ENCODE measurements at places on chromosomes 13 and 19. TPM values are rescaled to one million over a fixed set of nuclear protein-coding genes. Genes with fewer than 3 reads are reported as not detected.
A peak's percentile ranks its signal among the peaks of the same experiment; 100 is the strongest.

DNA sequence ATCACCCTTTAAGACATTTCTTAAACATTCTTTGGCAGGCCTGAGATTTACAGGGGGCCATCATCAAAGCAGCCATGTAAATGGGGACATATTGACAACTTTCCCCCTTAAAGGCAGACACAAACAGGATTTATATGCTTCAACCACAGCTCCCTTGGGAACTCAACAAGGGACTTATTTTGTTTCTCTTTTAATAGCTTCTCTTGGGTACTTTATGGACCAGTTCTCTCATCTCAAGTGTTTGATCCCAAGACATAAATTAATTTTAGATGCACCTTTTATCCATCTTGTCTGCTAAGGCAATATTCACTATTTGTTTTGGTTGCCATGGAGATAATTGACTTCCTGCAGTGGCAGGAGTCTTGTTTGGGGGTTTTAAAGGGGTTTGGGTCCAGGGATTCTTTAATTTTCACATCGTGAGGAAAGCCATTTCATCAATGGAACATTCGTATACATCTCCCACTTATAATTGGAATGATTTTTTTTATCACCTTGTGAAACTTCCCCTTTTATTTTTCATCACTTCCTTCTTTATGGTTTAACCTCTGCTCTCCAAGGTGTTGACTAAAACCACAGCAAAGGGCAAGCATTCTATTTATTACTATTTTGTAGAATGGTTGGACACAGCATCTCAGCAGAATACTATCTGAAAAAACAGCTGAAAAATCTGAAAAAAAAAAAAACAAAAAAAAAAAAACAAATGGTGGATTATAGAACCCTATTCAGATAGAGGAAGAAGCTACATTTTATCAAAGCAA lies 726.0 kb downstream of the DIAPH3 start:
- H3K4me3 ChIP-seq = no peak overlapping the region
- H3K4me1 ChIP-seq = no peaks in the 10 kb centered on the region
- H3K27ac ChIP-seq = no peak overlapping the region
- no peaks in the 10 kb centered on the region for H3K36me3 ChIP-seq
- peaks cover 25% of the 10 kb centered on the region for H3K27me3 ChIP-seq

DNA sequence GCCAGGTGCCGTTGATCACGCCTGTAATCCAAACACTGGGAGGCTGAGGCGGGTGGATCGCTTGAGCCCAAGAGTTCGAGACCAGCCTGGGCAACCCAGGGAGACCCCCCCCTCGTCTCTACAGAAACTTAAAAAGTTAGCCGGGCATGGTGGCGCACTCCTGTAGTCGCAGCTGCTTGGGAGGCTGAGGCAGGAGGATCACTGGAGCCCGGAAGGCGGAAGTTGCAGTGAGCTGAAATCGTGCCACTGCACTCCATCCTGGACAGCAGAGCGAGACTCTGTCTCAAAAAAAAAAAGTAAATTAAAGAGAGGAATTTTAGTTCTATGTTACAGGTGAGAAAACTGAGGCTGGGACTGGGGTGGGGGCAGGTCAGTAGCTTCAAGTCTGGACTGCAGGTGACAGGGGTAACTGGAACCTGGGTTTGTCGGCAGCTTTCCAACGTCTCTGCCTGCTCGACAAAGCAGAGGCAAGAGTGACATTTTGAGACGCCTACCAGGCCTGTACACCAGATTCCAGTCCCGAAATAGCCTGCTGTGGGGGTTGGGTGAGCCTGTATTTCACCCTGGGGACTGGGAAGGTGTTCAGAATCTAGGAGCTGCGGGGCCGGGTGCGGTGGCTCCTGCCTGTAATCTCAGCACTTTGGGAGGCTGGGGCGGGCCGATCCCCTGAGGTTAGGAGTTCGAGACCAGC lies 1.2 kb downstream of the SELENOW start:
- peak overlapping the region; percentile 92 for H3K4me3 ChIP-seq
- peaks cover 23% of the 10 kb centered on the region for H3K4me1 ChIP-seq

DNA sequence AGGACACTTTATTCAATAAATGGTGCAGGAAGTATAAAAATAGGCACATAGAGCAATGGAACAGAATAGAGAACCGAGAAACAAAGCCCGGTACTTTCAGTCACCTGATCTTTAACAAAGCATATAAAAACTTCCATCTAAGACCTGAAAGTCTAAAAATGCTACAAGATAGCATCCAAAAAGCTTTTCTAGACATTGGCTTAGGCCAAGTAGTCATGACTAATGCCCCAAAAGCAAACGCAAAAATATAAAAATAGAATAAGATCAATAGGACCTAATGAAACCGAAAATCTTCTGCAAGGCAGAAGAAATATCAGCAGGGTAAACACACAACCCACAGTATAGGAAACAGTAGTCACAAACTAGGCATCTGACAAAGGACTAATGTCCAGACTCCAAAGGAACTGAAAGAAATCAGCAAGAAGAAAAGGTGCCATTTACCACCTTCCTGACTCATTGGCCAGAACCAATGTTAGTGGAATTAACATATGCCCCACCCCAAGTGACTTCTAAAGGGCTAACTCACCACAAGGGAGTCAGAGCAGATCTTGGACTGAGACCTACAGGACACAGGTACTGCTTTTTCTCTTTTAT lies 40.8 kb upstream of the CEACAM21 start:
- H3K36me3 ChIP-seq = peaks cover 20% of the 10 kb centered on the region
- H3K27me3 ChIP-seq = no peaks in the 10 kb centered on the region
- H3K4me1 ChIP-seq = peaks cover 62% of the 10 kb centered on the region
- peak overlapping the region; percentile 87 for H3K27ac ChIP-seq

GRCh38 chr13:24459234-24459633 lies 53.3 kb downstream of the PARP4 start:
- DNase-seq = peak; percentile 44
- H3K4me3 ChIP-seq = no peak overlapping the region
- H3K27ac ChIP-seq = no peak overlapping the region
- H3K36me3 ChIP-seq = peaks cover 18% of the 10 kb centered on the region
- H3K4me1 ChIP-seq = peaks cover 10% of the 10 kb centered on the region
- no peaks in the 10 kb centered on the region for H3K27me3 ChIP-seq

GRCh38 chr19:57872450-57872849 lies 16.4 kb downstream of the ZNF814 start:
- no peak for DNase-seq
- H3K27me3 ChIP-seq = no peaks in the 10 kb centered on the region
- peaks cover 84% of the 10 kb centered on the region for H3K36me3 ChIP-seq
- no peak overlapping the region for H3K4me3 ChIP-seq
- H3K4me1 ChIP-seq = no peaks in the 10 kb centered on the region
- no peak overlapping the region for H3K27ac ChIP-seq

GRCh38 chr13:24618011-24618955 lies 61.9 kb upstream of the ATP12A start:
- peaks cover 25% of the 10 kb centered on the region for H3K4me1 ChIP-seq
- peak overlapping the region; percentile 66 for H3K27ac ChIP-seq
- H3K4me3 ChIP-seq = no peak overlapping the region

- no peaks in the 10 kb centered on the region for H3K36me3 ChIP-seq
- H3K27ac ChIP-seq = no peak overlapping the region
- H3K4me3 ChIP-seq = no peak overlapping the region
- no peaks in the 10 kb centered on the region for H3K27me3 ChIP-seq
- DNase-seq = no peak
- H3K4me1 ChIP-seq = peaks cover 22% of the 10 kb centered on the region
Measured at GRCh38 chr13:51768378-51768921, 35.5 kb downstream of the DHRS12 start.

GRCh38 chr13:73520566-73521289 lies 461.9 kb downstream of the KLF5 start:
- H3K4me1 ChIP-seq = peaks cover 22% of the 10 kb centered on the region
- peak; percentile 7 for DNase-seq
- H3K36me3 ChIP-seq = no peaks in the 10 kb centered on the region
- H3K4me3 ChIP-seq = peak overlapping the region; percentile 62
- H3K27me3 ChIP-seq = no peaks in the 10 kb centered on the region

DNA sequence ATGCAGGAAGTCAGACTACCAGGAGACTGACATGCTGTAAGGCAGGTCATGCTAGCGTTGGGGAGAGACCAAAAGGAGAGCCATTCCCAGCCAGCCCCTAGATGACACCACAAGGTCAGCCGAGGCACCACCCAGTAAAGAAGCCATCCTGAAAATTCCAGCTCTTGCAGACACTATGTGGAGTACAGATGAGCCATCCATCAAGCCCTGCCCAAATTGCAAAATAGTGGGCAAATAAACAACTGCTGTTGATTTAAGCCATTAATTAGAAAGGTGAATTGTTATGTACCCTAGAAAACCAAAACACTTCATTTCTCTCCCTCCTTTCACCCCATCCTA lies 82.1 kb downstream of the TBC1D4 start:
- no peak for DNase-seq
- H3K4me1 ChIP-seq = no peaks in the 10 kb centered on the region
- H3K36me3 ChIP-seq = no peaks in the 10 kb centered on the region
- H3K27me3 ChIP-seq = peaks cover 9% of the 10 kb centered on the region

- no peak for DNase-seq
- H3K27me3 ChIP-seq = peaks cover 4% of the 10 kb centered on the region
- H3K27ac ChIP-seq = no peak overlapping the region
- H3K4me3 ChIP-seq = no peak overlapping the region
- peaks cover 1% of the 10 kb centered on the region for H3K36me3 ChIP-seq
Measured at GRCh38 chr13:101262306-101262705, 154.0 kb downstream of the NALCN start.

GRCh38 chr13:20127262-20127561 lies 33.6 kb downstream of the GJA3 start:
- H3K27me3 ChIP-seq = peaks cover 22% of the 10 kb centered on the region
- no peaks in the 10 kb centered on the region for H3K36me3 ChIP-seq
- DNase-seq = peak; percentile 28
- H3K4me3 ChIP-seq = peak overlapping the region; percentile 56
- no peaks in the 10 kb centered on the region for H3K4me1 ChIP-seq

- H3K27ac ChIP-seq = no peak overlapping the region
- no peak for DNase-seq
- no peaks in the 10 kb centered on the region for H3K27me3 ChIP-seq
- no peak overlapping the region for H3K4me3 ChIP-seq
- no peaks in the 10 kb centered on the region for H3K36me3 ChIP-seq
Measured at GRCh38 chr19:14021474-14021873, 6.5 kb upstream of the RLN3 start.

DNA sequence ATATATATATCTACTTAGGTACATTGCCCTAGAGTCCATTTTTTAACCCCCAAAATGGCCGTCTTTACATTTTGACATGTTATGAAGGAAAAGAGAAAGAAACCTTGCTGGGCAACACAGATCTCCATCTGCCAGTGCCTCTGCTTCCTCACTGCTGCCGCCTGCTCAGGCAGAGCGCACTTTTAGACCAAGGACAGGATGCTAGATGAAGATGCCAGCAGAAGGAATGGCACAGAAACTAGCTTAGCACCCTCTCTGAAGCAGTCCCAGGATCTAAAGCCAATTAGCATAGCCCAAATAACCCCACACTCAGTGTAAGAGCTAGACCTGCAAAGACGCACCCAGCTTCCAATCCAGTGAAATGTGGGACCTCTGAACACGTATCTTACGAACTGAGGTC lies 111.9 kb downstream of the RXFP2 start:
- no peaks in the 10 kb centered on the region for H3K36me3 ChIP-seq
- peaks cover 2% of the 10 kb centered on the region for H3K4me1 ChIP-seq
- no peak overlapping the region for H3K27ac ChIP-seq
- no peak for DNase-seq

- no peaks in the 10 kb centered on the region for H3K27me3 ChIP-seq
- H3K36me3 ChIP-seq = no peaks in the 10 kb centered on the region
- H3K4me1 ChIP-seq = peaks cover 15% of the 10 kb centered on the region
- no peak overlapping the region for H3K27ac ChIP-seq
Measured at GRCh38 chr13:51923983-51924539, 62.3 kb downstream of the CCDC70 start.

DNA sequence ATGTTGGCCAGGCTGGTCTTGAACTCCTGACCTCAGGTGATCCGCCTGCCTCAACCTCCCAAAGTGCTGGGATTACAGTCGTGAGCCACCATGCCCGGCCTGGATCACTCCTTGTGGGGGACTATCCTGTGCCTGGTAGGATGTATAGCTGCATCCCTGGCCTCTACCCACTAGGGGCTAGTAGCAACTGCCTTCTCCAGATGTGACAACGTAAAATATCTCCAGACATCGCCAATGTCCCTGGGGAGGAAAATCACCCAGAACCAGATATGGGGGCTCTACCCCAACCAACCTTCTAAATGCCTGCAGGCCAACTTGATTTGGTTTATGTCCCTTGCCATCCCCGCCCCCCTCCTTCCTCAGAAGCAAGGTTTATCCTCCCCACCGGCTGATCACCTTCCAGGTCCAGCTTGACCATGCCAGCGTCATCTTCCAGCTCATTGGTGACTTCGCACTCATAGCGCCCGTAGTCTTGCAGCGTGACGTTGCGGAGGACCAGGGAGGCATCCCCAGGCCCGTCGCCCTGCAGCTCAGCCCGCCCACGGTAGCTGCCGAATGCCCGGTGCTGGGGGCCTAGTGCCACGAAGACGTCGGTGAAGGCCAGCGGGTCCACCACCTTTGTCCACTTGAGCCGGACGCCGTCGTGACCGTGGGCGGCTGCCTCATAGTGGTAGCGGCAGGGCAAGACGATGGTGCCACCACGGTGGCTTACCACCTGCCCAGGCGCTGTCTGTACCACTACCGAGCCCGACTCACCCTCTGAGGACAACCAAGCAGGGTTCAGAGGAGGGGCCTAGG lies 12.5 kb downstream of the TM6SF2 start:
- peaks cover 51% of the 10 kb centered on the region for H3K27me3 ChIP-seq
- no peak overlapping the region for H3K4me3 ChIP-seq
- H3K36me3 ChIP-seq = no peaks in the 10 kb centered on the region

DNA sequence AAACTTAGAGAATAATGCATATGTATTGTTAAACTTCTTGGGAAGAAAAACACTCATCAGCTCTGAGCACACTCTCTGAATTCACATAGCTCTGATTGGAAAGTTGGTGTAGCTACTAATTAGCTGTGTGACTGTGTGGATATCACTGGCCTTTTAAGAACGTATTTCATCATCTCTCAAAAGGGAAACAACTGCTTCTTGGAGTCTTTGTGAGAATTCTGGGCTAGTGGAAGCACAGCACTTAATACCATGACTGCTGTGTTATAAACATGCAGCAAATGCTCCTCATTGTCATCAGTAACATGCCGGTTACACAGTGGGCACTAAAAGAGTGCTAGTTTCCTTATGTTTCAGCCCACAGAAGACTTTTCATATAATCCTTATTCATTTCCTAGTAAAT lies 220.9 kb upstream of the CSNK1A1L start:
- H3K36me3 ChIP-seq = no peaks in the 10 kb centered on the region
- no peaks in the 10 kb centered on the region for H3K27me3 ChIP-seq
- no peak overlapping the region for H3K4me3 ChIP-seq
- no peaks in the 10 kb centered on the region for H3K4me1 ChIP-seq
- no peak overlapping the region for H3K27ac ChIP-seq

The PTPRH gene
- total RNA-seq = not detected

The ZNF285 gene
- total RNA-seq = 0.67 TPM

The OPA3 gene
- total RNA-seq = 12.4 TPM

The C19orf85 gene
- total RNA-seq = not detected

The VAV1 gene
- total RNA-seq = 103 TPM

The SYCN gene
- total RNA-seq = not detected

The NTF4 gene
- total RNA-seq = not detected

The S1PR2 gene
- 3.4 TPM for total RNA-seq

The ABCC4 gene
- 8.0 TPM for total RNA-seq

The LYPD3 gene
- 1.5 TPM for total RNA-seq

The CYP2F1 gene
- total RNA-seq = not detected
